ENCODE measurements at places on chromosomes 12 and 14. TPM values are rescaled to one million over a fixed set of nuclear protein-coding genes. Genes with fewer than 3 reads are reported as not detected.

The BHLHE41 gene
- total RNA-seq, result 81.0 TPM

- DNase-seq, result no peak
Measured at GRCh38 chr12:109239179-109239578, 69.9 kb downstream of the FOXN4 start.

The GNPNAT1 gene
- 38.2 TPM for total RNA-seq

GRCh38 chr12:84596266-84596665 is 316.3 kb downstream of the SLC6A15 start:
- no peak for DNase-seq

The CCDC85C gene
- total RNA-seq, result 44.6 TPM

GRCh38 chr12:14558473-14558959 is 9.2 kb downstream of the PLBD1 start:
- no peak for DNase-seq

GRCh38 chr14:64998455-64998931 is 11.8 kb downstream of the FNTB start:
- peak; percentile 91 for DNase-seq

DNA sequence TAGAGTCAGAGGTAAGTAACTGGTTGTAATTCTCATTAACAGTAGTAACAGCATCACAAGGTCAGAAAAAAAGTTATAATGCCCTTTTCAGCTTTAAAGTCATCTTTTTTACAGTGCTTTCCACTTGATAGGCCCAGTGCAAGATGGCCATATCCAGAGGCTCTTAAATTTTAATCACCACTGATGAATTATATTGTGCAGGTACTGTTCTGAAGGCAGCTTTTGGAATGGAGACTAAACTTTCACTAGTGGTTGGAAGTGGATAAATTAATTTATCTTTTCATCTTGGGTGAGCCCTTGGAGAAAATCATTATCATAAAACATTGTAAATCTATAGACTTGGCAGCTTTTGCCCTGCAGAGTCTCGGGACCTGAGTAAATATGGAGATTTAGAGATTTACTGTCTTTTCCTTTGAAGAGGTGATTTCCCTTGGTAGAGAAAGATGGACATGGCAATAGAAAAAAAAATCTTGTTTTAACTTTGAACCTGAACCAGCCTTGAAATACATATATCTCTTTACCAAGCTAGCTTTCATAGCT is 969.1 kb upstream of the NOVA1 start:
- DNase-seq, result no peak

Measured in PC-3 (cell line).